ENCODE measurements at places on chromosomes 2 and 18.

DNA sequence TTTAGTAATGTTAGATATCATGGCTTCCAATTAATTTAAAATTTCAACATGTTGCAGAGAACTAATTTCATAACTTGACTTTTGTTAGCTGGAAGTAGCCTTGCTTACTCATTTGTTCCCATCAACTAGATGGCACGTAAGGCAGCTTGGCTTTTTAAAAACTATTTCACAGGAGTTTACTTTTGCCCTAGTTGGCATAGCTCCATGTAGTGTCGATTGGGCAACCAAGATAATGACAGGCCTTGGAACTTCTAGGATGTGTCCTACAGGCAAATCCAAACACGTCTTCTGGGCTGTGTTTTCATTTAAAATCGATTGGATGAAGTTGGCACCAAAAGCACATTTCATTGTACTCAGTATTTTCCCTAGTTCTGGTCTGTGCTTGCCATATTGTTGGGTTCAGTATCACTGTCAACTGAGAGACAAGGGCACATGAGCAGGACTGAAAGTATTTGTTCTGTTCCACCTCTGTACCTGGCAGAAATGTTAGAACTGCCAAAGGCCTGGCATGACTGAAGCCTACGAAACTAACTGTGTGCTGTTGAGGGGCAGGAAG is 29.4 kb downstream of the HADHB start:
- DNase-seq, result peak; percentile 93

GRCh38 chr2:30260941-30261340 is 29.6 kb downstream of the LBH start:
- no peak for DNase-seq

DNA sequence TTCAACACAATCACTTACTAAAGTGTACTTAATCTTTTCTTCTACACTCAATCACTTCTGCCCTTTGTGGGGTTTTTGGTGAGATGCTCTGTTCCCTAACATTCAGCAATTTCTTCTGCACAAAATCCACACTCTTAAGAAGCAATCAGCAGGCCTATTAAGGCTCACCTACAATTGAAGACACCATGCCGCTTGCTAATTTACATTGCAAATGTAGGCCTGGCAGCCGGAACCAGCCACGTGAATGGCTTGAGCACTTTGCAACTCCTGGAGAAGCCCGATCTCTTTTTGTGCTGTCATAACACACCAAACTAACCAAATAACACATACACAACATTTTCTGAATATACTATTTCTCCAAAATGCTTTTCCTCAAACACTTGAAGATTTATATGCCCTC is 66.3 kb downstream of the NYAP2 start:
- no peak for DNase-seq

DNA sequence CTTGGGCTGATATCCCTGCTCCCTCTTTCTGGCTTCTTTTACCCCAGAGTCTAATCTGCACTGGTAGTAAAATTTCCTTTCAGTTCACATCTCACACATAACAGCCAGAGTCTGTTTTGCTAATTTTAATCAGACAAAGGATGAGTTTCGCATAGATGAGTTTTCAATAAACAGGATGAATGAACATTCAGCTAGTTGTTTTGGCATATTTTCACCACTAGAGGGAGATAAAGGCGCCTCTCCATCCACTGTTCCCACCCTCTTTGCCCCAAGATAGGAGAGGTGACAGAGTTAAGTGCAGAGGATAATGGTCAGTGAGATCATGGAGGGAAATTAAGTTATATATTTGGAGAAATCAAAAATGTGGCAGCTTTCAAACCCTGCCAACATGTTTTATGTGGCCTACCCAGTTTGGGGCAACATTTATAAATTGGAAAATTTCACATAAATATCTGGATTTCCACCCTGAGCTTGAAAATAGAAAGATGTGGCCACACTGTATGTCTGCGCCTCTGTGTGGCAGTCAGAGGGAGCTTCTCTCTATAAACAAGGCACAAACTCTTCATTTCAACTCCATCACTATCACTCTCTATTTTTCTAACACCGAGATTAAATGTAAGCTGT is 48.5 kb upstream of the DTNA start:
- DNase-seq, result no peak

GRCh38 chr18:13452388-13452811 is 233.8 kb downstream of the LDLRAD4 start:
- DNase-seq, result peak; percentile 62

GRCh38 chr2:96907115-96908041 is 37.5 kb upstream of the SEMA4C start:
- DNase-seq, result peak; percentile 97

GRCh38 chr18:6521803-6522418 is 107.2 kb upstream of the L3MBTL4 start:
- no peak for DNase-seq

DNA sequence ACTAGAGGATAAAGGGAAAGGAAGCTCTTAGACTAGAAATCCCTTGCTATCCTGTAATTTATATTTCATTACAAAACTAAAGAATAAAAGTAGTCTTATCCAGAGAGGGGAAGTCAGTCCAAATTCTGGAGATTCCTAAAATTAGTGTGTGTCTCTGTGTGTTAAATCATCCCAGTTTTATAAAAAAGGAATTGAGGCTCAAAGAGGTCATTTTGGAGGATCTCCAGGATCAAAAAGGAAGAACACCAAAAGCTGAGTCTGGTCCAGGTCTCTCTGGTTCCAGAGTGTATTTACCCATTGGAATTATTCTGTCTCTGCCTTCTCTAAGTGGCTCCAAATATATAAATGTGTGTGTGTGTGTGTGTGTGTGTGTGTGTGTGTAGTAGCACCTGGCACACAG is 166.7 kb downstream of the NRXN1 start:
- DNase-seq, result no peak

GRCh38 chr18:76963936-76964335 is 141.6 kb downstream of the ZNF236 start:
- DNase-seq, result no peak

DNA sequence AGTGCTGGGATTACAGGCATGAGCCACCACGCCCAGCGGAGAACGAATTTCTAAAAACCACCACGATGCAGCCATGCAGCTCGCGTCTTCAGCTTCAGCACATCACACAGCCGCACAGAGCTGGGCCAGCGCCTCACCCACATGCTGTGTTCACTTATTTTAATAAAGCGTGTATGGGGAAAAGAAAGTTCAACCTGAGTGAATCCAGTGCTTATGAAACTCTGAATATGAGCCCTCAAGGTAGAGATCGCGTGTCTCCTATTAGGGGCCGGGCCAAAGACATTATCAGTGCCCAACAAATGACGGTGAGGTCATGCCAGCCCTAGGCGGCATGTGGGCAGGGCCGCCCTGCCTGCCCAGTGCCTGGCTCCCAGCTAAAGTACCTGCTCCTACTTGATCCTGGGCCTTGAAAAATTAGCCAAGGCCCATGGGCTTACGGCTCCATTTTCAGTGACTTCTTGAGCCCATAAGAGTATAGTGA is 44.3 kb downstream of the SPRED2 start:
- DNase-seq, result no peak

DNA sequence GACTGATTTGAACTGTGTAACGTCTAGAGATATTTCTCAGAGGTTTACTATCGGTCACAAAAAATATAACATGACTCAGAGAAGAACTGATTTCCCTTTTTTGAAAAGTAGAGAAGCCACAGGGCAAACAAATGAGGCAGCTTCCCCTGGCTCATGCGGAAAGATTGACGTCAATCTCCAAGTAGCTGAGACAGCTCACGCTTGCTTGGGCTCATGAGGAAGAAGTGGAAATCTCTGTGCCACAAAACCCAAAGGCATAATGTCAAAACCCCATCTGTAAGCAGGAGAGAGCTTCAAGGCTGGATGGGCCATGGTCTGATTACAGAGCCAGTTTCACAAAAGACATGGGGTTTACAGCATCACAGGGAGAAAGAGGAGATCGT is 188.1 kb downstream of the ARL4C start:
- DNase-seq, result no peak

DNA sequence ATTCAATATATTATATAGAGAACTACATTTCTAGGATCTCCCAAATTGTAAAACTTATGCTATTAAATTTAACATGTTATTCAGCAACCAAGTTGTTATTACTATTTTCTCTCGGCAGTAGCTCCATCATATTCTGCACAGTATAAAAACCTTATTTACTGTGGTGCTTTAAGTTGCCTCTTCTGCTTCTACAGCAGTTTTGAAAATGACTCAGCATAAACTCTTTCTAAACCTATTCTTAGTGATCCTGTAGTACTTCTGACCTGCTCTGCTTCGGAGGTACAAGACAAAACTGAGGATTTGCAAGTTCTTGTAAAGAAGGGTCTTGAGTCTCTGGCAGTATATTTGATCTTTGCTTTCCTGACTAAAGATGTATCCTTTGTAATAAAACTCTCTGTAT is 567.2 kb downstream of the TMX3 start:
- no peak for DNase-seq

GRCh38 chr18:46820863-46821262 is 64.0 kb upstream of the ST8SIA5 start:
- DNase-seq, result no peak
